ENCODE measurements at places on chromosomes 16 and 17.
A peak's percentile ranks its signal among the peaks of the same experiment; 100 is the strongest.

DNA sequence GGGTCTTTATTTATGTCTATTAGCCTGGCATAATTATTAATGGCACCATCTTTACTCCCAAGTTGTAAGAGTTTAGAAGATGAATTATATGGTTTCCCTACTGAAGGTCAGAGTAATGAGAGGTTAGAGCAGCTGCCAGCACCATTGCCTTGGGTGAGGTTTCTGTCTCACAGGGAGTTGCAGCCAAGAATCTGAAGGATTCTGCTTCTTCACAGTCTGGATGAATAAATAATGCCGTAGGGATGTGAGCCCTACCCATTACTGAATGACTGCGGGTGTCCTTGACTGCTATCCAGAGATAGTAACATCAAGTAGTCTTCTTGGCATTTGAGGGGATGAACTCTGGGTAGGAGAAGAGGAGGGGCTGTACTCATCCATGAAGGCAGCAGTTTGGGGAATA lies 52.8 kb upstream of the SMIM36 start:
- no peak for DNase-seq

GRCh38 chr17:4405038-4405669 lies 28.6 kb upstream of the SPNS3 start:
- DNase-seq: no peak

GRCh38 chr16:14179116-14179515 lies 108.0 kb downstream of the MRTFB start:
- DNase-seq: no peak

DNA sequence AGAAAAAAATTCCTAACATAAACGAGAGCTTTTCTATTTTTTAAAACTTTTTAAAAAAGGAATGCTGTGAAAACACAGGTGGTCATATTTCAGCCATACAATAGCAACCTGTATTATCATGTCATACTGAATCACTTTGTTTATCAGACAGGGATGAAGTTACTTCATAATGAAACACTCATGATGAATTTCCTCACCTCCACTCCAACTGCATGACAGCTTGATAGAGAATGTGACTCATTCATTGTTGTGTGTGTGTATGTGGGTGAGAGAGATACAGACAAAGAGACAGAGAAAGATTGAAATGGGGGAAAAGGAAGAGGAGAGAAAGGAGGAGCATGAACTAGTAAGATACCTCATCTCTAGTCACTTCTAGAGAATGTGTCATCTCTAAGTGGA lies 109.0 kb downstream of the SYCE1L start:
- no peak for DNase-seq

GRCh38 chr16:57039148-57039812 lies 49.9 kb downstream of the NLRC5 start:
- DNase-seq: peak; percentile 90

DNA sequence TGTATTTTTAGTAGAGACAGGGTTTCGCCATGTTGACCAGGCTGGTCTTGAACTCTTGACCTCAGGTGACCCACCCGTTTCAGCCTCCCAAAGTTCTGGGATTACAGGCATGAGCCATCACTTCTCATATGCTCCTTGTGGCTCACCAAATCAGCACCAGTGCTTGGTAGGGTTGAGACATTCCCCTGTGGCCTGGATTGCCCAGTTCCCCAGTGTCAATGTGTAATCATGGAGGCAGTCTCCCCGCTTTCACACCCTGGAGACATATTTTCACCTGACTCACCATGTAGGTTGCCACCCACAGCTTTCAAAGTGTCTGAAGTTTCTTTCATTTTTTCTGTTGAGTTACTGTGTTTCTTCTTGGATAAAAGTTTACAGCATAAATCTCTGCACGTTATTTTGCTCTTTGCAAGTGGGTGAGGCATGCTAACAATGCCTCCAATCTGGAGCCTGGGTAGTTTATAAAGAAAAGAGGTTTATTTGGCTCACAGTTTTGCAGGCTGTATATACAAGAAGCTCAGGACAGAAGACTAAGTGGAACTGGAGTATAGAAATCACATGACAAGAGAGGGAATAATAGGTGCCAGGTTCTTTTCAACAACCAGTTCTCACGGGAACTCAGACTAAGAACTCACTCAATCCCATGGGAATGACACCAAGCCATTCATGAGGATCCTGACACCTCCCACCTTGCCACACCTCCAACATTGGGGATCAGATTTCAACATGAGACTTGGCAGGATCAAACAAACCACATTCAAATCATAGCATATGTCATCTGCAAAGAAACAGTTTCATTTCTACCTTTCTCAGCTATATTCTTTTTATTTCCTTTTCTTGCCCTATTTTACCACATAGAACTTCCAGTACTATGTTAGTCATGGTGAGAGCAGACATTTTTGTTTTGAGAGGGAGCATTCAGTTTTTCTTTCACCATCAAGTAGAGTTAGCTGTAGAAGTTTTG lies 113.2 kb downstream of the PHKB start:
- peak; percentile 39 for DNase-seq

DNA sequence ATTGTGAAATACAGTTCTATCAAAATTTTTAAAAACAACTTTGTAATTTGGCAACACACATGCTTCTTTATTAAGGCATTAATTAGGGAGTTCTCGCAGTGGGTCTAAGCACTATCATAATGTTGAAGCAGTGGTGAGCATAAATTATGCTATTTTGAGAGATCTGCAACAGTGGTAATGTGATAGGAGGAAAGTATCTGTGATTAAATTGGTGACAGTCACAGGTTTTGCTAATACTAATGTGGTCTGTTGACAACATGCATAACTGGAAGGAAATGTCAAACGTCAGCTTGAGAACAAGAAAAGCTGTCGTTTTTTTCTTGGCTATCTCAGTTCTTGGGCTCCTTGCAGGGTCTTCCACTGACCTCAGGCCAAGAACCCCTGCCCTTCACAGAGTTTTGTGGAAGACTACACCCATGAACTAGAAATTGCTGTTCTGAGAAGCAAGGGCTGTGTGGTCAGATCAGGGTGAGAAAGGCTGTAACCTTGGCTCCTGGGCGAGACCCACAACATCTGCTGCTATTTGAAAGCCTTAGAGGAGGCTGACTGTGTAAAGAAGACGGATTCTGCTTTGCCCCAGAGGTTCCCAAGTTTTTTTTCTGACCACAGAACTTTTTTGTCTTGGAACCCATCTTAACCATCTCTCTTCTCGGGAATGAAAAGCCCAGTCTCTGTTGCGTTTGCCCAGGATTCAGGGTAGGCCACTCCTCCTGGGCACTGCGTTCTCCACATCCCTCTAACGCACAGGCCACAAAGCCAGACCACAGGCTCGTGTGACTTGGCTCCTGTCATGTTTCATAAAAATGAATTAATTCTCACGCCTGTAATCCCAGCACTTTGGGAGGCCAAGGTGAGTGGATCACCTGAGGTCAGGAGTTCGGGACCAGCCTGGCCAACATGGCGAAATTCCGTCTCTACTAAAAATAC lies 13.9 kb downstream of the ATP2A1 start:
- no peak for DNase-seq

DNA sequence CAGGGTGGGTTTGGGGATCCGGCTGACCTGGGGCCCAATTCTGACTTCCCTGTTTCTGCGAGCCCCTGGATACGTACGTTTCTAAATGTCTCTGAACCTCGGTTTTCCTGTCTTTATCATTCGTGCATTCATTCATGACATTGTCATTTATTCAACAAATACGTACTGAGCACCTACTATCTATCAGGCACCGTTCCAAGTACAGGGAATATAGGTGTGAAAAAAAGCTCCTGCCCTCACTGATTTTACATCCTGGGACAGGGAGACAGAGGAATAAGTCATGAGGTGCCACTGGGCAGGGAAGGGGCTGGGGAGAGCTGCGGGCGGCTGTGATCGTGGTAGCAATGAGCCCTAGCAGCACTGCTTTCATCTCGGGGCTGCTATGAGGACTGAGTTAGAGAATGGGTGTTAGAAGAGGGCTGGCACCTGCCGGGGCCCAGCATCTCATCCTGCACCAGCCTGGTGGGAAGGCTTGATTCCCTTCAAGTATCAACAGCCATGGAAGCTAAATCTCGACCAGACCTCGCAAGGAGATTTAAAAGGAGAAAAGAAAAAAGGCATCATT lies 88.3 kb upstream of the DNAH17 start:
- no peak for DNase-seq

GRCh38 chr16:10093576-10093975 lies 88.7 kb downstream of the GRIN2A start:
- DNase-seq: no peak

DNA sequence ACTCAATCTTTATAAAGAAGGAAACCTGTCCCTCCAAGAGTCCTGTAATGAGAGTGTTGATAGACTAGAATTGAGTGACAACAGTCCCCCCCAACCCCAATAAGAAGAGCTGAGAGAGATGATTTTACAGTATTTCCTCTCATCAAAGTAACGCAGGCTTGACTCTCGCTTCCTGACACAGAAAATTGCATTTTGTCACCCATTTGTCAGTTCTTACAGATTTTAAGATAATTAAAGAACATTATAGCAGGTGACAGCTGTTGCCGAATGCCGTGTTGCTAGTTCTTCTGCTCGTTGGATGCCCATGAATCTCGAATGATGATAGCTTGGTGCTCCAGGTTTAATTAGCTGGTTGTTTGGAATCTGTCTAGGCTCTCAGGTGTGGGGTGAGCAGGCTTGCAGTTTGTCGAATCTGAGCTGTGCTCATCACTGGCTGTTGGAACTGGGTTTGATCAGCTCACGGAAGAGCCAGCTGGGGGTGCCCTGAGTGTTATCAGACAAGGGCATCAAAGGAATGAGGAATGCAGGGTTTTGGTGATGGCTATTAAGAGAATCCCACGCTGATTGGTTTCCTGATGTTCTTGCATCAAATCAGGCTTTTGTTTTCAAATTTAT lies 84.8 kb upstream of the CPHXL start:
- DNase-seq: no peak

DNA sequence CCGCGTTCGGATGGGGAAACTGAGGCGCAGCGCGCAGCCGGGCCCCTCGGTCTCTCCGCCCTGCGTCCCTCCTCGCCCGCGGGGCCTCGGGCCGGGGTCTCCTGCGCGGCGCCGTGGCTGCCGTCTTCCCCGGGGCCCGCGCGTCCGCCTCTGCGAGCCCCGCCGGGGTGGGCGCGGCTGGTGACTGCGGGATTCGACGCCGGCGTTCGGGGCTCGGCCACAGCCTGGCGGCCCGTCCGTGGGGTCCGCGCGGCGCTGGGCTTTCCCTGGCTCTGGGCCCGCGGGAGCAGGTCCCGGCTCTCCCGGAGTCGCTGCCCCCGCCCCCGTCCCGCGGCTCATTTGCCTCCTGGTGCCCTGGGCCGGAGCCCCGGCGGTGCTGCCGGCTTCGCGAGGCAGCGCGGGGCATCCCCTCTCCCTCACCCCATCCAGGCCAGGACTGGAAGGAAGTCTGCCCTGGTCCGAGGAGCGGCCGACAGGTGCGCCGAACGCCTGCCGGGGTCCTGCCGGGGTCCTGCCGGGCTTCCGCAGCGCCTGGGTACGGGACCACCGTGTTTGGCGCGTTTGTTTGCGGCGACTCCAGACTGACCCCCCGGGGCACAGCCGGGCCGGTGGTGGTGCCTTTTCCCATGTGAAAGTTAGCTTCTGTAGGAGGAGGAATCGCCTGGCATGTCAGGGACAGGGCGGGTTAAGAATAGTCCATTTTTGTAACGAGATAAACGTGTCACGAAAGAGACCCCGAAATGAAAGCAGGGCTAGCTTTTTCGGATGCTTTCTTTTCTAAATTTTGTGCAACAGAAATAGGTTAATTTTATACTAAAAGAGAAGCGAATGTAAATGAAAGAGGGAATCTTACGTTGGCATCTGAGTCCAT lies 671 bp downstream of the CHMP6 start:
- DNase-seq: no peak

DNA sequence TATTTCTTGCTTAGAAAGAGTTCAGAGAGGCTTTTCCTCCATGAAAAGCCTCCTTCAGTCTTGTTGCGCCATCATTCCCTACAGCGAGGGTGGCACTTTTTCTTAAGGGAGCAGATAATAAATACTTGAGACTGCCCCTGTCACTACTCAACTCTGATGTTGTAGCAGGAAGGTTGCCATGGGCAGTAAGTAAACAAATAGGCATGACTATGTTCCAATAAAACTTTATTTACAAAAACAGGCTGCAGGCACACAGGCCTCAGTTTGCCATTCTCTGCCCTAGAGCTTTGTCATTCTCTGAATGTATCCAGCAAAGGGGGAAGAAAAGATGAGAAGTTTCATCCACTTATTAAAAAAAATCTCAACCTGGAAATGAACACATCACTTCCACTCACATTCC lies 60.4 kb downstream of the MYOCD start:
- no peak for DNase-seq

DNA sequence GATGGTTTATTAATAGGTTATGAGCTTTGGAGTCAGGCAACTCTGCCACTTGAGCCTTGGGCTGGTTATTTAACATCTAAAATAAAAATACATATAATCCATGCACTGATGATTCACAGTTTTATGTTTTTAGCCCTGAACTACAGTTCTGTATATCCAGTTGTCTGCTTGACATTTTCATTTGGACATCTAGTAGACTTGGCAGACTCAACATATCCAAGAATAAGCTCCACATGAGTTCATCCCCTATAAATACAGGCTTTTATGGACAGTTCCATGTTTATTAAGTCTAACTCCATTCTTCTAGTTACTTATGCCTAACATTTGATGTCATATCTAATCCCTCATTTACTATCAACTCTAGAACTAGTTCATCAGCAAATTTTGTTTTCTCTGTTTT lies 174.2 kb downstream of the KIF2B start:
- no peak for DNase-seq

DNA sequence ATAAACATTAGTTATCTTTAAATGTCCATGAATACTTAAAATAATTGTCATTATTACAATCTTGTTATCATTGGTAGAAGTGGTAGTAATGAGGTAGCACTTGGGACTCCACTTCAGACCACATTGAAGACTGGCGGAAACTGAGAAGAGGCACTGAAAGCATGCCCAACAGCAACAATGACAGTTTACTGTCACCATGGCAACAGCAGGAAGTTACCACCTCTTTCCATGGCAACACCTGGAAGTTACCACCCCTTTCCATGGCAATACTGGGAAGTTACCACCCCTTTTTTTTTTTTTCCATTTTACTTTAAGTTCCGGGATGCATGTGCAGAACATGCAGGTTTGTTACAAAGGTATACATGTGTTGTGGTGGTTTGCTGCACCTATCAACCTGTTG lies 494.9 kb upstream of the RBFOX1 start:
- DNase-seq: no peak

DNA sequence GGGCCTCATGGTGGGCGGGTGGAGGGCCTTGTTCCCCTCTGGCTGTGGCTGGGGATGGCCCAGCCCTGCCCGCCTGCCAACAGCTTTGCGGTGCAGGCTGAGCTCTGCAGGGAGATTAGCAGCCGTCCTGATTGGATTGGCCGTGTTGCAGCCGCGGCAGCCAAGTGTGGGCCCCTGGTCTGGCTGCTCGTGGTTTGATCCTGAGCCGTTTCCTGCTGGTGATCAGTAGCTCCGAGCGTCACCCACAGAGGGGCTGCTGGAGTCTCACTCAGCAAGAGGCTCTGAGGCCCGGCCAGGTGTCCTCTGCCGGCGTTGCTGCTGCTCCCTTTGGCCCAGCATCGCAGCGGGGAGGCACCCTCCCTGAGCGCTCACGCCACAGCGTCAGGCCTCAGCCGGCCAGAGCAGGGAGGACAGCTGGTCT lies 32.5 kb downstream of the BAIAP2 start:
- no peak for DNase-seq

GRCh38 chr16:28549301-28549899 lies 4.3 kb upstream of the SGF29 start:
- DNase-seq: peak; percentile 77

All from inflammatory macrophage (primary cell).